ENCODE measurements at places on chromosomes 2 and 18. TPM values are rescaled to one million over a fixed set of nuclear protein-coding genes. Genes with fewer than 3 reads are reported as not detected.

DNA sequence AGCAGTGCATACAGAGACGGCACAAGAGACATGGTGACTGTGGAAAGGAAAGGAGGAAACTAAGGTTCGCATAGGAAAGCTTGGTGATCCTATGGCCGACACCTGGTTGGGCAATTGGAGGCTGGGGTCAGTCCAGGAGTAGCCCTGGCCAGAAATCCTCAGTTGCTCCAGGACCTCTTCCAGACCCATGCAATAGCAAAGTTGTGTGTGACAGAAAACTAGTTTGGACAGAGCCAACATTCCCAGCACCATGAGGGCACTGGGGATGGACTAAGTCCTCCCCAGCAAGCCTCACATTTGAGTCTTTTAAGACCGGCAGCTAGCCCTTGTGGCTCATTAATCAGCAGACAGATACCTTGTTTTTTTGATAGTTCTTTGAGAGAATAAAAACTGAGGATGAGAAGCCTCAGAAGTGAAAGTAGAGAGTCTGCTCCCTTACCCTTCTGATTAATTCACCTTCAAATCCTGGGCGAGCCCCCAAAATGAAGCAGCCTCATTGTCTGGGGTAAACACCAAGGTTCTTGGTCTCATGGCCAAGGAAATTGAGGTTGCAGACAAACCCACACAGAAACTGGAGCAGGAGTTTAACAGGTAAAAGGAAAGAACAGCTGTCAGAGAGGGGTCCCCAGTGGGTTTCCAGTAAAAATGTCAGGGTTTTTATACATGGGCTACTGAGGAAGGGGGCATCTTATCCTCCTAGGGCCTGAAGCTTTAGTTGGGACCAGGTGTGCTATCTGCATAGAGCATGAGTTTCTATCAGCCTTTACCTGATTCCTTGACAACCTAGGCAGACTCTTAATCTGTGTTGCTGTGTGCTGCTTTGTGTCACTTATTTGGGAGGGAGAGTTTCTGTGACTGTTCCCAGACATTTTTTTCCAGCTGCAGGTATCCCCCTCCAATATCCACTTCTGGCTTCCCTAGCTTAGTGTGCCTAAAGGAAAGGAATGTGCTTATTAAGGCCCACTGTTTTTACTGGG is 39.1 kb downstream of the STK17B start:
- no peak for DNase-seq
- no peaks in the 10 kb centered on the region for H3K4me1 ChIP-seq
- H3K4me3 ChIP-seq: peak overlapping the region; percentile 56
- no peaks in the 10 kb centered on the region for H3K27me3 ChIP-seq
- peaks cover 4% of the 10 kb centered on the region for H3K36me3 ChIP-seq

C2orf15 gene
- 0.65 TPM for total RNA-seq

- H3K27ac ChIP-seq: no peak overlapping the region
- no peak overlapping the region for H3K4me3 ChIP-seq
- no peak for DNase-seq
These were observed 44.3 kb upstream of the AGAP1 start for GRCh38 chr2:235449568-235449967.

TMBIM1 gene
- 133 TPM for total RNA-seq

- no peaks in the 10 kb centered on the region for H3K36me3 ChIP-seq
- DNase-seq: peak; percentile 70
These were observed 95.4 kb downstream of the CDK15 start for GRCh38 chr2:201901786-201902185.

DNA sequence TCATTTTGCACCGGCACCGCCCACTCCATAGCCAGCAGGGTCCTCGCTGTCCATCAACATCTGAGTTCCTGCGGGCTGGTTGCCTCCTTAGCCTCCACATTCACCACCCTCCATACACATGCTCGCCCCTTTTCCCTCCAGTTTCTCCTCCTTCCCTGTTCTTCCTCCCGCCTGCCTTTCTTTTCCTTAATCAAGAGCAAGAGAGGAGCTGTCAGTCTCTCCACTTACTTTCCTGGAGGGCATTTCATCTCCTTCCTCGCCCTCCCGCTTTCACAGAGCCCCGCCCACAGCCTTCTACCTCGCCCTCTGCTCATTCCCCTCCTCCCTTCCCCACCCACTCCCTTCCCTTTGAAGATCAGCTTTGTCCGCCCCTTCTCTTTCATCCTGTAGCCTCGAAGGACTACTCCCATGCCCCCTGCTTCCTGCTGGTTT is 13.8 kb upstream of the ZBTB7C start:
- H3K4me3 ChIP-seq: no peak overlapping the region
- no peak for DNase-seq
- no peaks in the 10 kb centered on the region for H3K27me3 ChIP-seq
- H3K4me1 ChIP-seq: no peaks in the 10 kb centered on the region

DNA sequence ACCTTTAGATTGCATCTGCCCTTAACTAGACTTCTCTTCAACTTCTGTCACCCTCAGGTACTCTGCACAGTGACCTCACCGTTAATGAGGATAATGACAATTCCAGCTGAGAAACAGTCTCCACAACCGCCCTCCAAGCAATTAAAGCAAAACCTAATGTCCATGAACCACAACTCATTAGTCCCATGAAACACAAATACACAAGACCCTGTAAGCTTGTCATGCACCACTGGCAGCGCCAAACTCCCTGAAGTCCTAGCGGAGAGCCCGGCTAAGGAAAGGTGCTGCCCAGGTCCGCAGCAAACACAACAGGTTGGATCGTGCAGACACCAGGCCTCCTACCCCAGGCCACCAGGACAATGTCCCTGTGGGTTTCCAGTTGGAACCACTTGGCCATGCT is 7.4 kb downstream of the SMAD7 start:
- no peak overlapping the region for H3K4me3 ChIP-seq
- DNase-seq: no peak
- H3K36me3 ChIP-seq: no peaks in the 10 kb centered on the region
- H3K4me1 ChIP-seq: peaks cover 75% of the 10 kb centered on the region
- H3K27ac ChIP-seq: peak overlapping the region; percentile 35

DNA sequence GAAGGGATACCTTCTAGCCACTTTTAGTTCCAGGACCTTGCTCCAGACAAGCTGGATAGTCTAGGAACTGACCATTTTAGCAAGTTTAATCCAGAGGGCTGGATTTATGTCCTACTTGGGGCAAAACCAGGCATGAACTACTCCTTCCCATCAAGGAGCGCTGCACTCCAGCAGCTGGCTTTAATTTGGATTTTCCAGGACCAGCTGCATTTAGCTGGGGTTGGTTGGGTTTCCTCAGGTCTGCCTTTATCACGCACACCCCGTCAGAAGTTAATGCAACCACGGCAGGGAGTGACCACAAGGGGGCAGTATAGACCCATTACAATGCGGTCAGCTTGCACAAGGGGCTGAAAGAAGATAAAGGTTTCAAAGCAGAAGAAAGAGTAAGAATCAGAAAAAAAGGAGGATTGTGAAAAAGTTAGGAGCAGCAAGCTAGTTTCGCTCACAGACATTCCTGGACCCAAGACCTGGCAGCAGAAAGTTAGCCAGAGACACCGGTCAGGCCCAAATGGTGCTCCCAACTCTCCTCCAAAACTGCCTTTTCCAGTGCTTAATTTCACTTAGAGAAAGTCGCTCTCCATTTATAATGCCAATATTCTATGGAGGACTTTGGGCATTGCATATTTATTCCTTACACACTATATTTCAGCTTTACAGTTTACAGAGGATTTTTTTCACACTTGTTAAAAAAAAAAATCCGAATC is 40.1 kb downstream of the SLC4A1AP start:
- H3K27ac ChIP-seq: no peak overlapping the region
- no peak overlapping the region for H3K4me3 ChIP-seq
- DNase-seq: peak; percentile 85
- H3K4me1 ChIP-seq: no peaks in the 10 kb centered on the region
- H3K27me3 ChIP-seq: no peaks in the 10 kb centered on the region

TMEM247 gene
- total RNA-seq: not detected

CNTNAP5 gene
- not detected for total RNA-seq

GRCh38 chr18:48486754-48487153 is 52.1 kb upstream of the CTIF start:
- peaks cover 12% of the 10 kb centered on the region for H3K4me1 ChIP-seq
- DNase-seq: no peak
- no peak overlapping the region for H3K27ac ChIP-seq
- H3K27me3 ChIP-seq: no peaks in the 10 kb centered on the region

GRCh38 chr2:170715062-170715931 is at the start of gene SP5:
SP5 (plus strand) TSS chr2:170715337; CDS start chr2:170715513, 176 bp downstream.
- H3K4me1 ChIP-seq: peaks cover 38% of the 10 kb centered on the region
- H3K27ac ChIP-seq: peak within 1 kb of the TSS; percentile 66
- no peaks in the 10 kb centered on the region for H3K36me3 ChIP-seq
- peak; percentile 41 for DNase-seq
- peak within 1 kb of the TSS; percentile 64 for H3K4me3 ChIP-seq

DNA sequence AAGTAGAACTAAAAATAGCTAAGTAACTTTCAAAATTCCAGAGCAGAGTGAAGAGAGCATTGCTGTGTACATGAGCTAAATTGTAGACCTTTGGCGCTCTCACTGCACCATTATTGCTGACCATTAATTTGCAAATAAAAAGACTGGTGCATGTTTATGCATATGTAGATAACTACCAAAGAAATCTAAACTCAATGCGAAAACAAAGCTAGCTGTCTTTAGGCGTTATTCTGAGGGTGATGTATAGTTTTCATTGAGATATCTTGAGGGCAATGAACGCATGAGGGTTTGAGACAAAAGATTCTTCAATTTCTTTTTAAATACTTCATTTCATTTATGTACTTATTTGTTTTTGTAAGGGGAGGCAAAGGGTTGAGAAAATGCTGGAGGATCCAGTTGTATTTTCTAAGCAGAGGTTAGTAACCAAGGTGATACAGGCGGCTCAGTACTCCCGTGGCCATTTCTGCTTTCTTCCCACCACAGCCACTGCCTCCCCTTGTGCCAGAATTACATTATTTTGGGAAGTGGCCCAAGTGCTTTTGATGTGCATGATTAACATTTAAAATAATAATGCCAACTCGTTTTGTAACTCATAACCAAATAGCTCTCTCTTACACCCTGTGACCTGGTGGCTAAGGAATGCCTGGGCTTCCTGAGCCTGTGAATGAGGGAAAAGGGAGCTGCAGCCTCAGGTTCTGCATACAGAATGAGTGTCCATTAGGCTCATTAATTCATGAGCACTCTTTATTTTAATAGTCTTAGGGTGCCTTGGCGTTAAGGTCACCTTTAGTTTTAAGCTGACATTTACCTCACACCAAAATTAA is 797.8 kb upstream of the GYPC start:
- no peaks in the 10 kb centered on the region for H3K27me3 ChIP-seq
- H3K4me1 ChIP-seq: no peaks in the 10 kb centered on the region
- DNase-seq: no peak
- no peak overlapping the region for H3K4me3 ChIP-seq
- no peak overlapping the region for H3K27ac ChIP-seq
- H3K36me3 ChIP-seq: no peaks in the 10 kb centered on the region

DNA sequence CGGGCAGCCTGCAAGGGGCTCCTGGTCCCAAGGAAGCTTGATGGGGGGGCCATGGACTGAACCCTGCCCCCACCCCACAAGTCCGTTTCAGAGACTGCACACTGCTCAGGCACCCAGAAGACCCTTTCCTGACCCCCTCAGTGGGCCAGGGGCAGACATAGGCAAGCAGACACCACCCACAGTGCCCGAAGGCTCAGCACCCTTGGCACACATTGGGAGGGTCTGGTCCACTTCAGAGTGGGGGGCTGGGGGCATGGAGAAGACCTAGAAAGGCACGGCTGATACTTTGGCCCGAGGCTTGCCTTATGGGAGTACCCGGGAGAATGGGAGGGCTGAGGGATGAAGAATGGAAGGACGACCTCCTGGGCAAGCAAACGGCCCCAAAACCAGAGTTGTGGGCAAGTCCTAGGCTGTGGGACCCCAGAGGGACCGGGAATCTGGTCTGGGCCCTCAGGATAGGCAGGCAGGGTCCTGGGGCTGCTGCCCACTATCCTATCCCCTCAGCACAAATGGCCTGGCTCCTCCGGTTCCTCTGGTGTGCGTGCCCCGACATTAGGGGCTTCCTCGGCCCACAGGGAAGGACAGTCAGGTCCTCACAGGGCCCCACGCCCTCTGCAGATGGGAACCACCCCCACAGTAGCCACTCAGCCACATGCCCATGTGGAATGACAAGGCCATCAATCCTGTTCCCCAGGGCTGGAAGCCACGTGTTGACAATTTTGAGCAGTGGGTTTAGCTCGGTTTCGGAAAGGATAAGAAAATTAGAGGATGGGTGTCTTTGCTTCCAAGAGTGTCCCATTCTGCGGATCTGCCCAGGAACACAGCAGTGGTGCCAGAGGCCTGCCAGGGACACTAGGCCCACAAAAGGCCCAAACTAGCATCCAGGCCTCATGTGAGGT is 15.0 kb upstream of the GPC1 start:
- no peak for DNase-seq
- H3K36me3 ChIP-seq: no peaks in the 10 kb centered on the region
- H3K4me1 ChIP-seq: no peaks in the 10 kb centered on the region
- no peaks in the 10 kb centered on the region for H3K27me3 ChIP-seq
- H3K27ac ChIP-seq: no peak overlapping the region

- no peaks in the 10 kb centered on the region for H3K27me3 ChIP-seq
- no peak overlapping the region for H3K4me3 ChIP-seq
- DNase-seq: peak; percentile 58
- H3K4me1 ChIP-seq: no peaks in the 10 kb centered on the region
- no peak overlapping the region for H3K27ac ChIP-seq
These were observed 190.8 kb downstream of the ARHGAP28 start for GRCh38 chr18:6920099-6920955.

SIX3 gene
- total RNA-seq: not detected

DNA sequence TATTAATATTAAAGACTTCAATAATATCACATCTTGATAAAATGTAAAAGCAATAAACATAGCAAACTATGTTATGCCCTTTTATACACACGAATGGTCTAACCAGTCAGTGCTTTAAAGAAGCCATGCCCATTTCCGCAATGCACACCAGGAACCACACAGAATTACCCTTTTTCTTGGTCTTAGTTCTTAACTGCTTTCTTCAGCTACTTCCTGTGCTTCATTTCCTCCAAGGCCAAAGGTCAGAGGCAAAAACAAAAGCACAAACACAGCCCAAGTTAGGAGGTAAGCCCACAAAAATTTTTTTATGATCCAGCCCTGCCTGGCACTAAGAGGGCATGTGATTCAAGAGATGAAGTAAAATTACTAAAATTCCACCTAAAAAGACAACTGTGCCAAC is 267.2 kb downstream of the FBXO15 start:
- no peaks in the 10 kb centered on the region for H3K36me3 ChIP-seq
- DNase-seq: no peak
- no peak overlapping the region for H3K27ac ChIP-seq
- H3K4me3 ChIP-seq: no peak overlapping the region
- H3K27me3 ChIP-seq: no peaks in the 10 kb centered on the region
- no peaks in the 10 kb centered on the region for H3K4me1 ChIP-seq

GCG gene
- not detected for total RNA-seq

GRCh38 chr2:205654878-205655605 is 27.3 kb upstream of the NRP2 start:
- no peak for DNase-seq
- H3K4me1 ChIP-seq: no peaks in the 10 kb centered on the region
- no peak overlapping the region for H3K4me3 ChIP-seq
- H3K27ac ChIP-seq: no peak overlapping the region

PLCD4 gene
- total RNA-seq: 0.17 TPM

- no peak overlapping the region for H3K27ac ChIP-seq
- no peaks in the 10 kb centered on the region for H3K27me3 ChIP-seq
- DNase-seq: no peak
- no peaks in the 10 kb centered on the region for H3K4me1 ChIP-seq
- H3K4me3 ChIP-seq: no peak overlapping the region
These were observed 392.1 kb downstream of the CDH19 start for GRCh38 chr18:66211749-66212148.
